SK-N-DZ (cell line): ENCODE measurements at places on chromosomes 11 and 22.

- peak; percentile 58 for DNase-seq
Observed at GRCh38 chr11:46529095-46529905, 64.5 kb downstream of the AMBRA1 start.

DNA sequence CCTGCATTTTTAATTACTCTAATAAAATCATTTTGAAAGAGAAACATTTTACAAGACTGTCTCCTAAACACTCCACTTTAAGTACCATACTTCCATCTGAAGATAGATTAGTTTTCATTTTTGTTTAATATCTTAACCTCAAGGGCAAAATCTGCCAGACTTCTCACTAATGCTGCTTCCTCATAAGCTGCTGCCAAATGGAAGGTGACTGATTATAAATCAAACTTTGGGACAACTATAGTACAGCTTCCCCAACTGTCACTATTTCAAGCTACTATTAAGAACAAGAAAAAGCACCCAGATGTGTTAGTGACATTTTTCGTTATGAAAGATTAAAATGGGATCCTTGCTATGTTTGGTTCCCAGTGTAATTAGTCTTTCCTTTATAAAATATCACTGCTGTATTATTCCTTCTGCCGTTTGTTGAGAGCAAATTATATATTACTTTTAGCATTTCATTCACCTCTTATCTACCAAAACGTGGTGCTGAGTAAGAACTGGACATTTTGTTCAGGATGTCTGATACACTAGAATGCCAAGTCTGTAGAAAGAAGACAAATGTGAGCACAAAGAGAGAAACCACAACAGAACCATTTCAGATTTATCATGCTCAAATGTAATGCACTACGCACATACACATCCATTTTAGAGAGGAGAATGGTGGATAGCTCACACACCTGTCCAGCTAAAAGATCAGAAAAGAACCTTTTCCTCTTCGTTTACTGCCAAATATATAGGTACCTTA lies 312.2 kb upstream of the C11orf87 start:
- DNase-seq = no peak

GRCh38 chr11:35477901-35478300 lies 47.5 kb downstream of the PAMR1 start:
- DNase-seq = no peak

DNA sequence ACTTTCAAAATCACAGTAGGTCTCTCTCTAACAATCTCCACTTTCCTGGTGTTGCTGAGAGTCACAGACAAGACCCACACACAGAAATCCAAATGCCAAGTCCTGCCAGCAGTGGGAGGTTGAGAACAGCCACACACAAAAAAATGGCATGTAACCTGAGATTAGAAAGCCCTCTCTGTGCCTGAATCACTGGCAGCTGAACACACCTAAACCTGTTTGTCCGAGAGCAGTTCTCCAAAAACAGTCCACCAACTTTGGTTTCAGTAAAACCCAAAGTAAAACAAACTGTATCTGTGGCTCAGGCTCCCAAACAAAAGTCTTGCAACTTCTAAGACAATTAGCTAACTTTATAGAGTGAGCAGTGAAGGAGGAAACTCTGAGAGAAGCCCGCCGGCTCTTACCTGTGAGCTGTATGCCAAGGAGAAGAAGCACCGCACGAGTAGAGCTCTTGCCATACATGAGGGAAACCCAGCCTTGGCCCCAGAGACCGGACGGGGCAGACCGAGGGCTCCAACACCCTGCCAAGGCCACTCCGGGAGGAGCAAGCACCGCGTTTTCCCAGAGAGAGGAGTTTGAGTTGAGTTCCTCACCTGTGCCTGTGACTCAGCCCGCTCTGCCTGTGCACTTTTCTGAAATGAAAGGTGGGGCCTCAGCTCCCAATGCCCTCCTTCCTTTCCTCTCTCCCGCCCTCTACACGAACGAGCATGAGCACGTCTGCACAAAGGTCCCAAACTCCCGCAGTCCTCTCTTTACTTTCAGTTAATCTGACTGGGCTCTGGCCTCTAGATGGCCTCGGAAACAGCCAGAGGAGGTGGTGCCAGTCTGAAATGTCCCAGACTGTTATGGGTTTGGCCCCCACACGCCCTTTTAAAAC lies at the start of gene MPZL2:
TSS of gene MPZL2 (minus strand) at position 603 of the 874 bp plus-strand sequence. CDS start at position 459, 144 bp downstream.
- no peak for DNase-seq

GRCh38 chr22:46934746-46935491 lies 172.5 kb downstream of the TBC1D22A start:
- no peak for DNase-seq

DNA sequence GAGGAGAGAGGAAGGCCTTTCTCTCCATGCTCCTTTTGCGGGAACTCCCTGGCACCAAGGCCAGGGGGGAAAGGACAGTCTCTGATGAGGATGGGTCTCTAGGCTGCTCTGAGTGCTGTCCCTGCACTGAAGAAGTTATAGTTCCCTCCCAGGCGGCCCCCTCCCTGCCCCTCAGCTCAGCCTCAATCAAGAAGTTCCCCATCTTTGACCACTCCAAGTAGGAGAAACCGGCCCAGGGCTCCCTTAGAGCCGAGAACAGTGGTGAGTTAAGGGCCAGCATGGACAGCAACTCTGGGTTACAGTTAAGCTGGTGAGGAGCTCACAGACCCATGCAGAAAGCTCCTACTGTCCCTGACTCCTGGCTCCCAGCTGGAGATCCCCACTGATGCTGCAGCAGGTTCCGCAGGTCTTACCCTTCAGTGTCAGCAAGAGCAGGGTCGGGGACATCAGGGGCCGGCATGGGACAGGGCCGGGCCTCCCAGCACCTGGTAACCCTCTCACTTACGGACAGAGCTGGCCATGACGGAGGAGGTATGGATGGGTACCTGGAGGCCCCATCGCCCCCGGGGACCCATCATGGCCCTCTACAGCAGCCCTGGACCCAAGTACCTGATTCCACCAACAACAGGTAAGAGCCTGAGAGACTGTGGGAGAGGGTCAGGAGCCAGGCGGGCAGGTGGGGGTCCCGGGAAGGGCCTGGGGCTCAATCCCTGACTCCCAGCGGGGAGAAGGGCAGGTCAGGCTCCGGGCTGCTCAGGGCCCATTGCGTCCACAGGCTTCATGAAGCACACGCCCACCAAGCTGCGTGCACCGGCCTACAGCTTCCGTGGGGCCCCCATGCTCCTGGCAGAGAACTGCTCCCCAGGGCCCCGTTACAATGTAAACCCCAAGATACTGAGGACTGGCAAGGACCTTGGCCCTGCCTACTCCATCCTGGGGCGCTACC lies 4.2 kb downstream of the SCGB1C1 start:
- no peak for DNase-seq

DNA sequence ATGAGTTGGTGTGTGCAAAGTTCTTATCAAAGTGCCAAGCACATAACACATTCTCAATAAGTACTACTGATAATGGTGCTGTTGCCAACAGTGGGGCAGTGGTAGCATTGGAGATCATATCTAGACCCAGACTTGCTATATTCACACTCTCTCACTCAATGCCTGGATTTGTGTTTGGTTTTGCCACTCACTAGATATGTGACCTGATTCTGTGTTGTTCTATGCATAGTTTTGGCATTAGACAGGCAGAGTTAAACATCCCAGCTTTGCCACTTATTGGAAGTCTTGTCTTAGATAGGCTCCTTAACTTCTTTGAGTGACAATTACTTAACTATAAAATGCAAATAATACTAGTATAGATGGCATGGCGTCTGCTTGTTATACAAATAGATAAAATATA lies 642.6 kb upstream of the CCDC179 start:
- no peak for DNase-seq

DNA sequence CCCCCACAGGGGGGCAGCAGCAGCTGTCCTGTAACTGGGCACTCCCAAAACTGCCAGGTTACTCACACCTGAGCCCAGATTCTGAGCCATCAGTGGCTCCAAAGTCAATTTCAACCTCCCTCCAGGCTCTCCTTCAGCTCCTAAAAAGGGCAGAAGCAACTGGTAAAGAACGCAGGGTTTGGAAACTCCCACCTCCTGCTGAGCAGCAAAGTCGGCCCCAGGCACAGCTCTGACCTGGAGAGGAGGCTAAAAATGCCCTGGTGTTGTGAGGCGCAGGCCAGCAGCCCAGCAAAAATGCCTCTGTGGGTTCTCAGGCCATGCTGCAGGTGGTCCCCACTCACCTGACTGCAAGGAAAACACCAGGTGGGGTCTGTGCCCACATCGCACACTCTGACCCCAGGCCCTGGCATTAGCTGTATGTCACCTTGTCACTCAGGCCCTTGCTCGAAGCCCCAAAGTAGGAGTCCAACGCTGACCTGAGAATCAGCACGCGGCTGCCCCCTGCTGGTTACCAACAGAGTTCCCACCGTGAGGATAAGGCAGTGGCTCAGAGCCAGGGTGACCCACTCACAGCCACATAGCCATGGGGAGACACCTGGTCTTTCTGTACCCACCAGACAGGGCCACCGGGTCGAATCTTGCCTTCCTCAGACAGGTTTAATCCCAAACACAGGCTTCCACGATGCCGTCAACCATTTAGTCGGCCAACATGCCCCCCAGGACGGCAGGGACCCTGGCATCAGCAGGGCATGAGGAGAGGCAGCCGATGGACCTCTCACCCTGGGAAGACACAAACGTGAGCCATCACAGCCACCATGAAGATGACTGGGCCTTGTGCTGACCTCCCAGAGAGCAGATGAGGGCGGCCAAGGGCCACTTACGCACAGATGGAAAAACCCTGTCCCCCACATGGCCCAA lies 11.1 kb downstream of the POLR3H start:
- DNase-seq = peak; percentile 60

DNA sequence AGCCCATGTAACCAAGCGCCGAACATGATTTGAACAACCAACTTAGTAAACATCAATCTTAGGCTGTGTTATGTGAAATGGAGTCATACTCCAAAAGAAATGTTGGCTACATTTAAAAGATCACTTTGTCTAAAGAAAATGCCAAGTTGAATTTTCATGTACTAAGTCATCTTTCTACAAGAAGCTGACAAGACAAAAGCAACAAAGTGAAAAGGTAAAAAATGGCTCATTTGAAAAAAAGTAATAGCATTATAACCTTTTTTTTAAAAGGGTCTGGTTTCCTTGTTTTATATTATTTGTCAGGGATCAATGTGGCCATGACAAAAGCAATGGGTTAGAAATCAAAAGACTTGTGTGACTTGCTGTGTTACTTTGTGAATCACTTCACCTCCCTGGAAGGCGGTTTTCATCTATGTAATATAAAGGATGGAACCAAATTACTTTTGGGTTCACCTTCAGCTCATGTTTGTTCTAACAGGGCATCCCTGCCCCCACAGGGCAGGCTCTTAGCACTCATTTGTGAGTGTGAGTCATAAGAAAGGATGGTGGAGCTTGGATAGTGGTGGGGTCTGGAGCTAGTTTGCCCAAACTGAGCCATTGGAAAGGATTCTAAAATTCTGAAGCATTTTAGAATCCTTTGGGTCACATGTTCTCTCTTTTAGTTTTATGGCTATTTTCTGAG lies 131.9 kb upstream of the MTMR2 start:
- DNase-seq = no peak

DNA sequence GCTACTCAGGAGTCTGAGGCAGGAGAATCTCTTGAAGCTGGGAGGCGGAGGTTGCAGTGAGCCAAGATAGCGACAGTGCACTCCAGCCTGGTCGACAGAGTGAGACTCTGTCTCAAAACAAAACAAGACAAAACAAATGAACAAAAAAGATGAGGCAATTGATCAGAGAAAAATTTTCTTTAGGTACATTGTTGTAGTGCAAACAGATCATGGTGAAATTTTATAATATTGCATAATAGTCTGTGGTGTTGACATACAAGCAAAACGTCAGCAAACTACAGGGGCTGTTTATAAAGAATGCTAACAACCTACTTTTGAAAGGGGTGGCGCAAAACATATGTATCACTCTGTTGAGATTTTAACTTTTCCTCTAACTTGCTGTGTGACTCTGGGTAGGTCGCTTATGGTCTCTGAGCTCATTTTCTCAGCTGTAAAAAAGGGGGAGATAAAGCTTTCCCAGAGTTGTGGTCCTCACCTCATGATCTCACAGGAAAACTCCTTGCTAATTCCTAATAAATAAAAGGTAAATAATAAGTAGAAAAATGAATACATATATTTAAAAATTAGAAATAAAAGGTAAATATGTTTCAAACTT lies 64.8 kb upstream of the NUP160 start:
- DNase-seq = no peak

GRCh38 chr11:127939000-127939399 lies 648.4 kb downstream of the ETS1 start:
- no peak for DNase-seq

DNA sequence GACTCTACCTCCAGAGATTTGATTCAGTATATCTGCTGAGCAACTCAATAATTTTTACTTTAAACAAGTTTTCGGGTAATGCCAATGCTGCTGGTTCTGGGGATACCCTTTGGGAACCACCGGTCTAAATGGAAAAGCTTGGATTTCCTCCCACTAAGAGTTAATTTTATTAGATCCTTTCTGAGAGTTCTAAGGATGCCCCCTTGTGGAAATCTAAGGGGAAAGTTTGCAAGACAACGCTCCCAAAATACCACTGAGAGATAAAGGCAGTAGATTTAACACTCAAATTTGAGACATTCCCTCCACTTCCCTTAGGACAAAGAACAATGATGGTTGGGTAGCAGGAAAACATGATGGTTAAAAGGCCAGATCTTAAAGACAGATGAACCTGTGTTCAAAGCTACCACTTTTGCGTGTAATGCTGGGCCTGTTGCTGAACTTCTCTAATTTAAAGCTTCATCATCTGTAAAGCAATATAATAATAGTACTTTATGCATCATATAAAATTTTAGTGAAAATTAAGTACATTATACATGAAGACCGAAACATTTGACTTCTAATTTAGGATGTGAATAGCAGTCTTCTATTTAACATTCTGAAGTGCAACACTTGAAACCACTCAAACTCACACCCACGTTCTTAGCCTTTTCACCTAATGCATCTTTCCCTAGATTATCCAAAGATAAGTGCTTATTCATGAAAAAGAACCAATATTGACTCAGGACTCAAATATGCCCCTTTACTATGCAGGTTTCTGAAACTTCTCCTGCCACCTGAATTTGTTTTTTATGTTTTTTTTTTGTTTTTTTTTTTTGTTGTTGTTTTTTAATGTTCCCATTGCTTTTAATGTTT lies 110.1 kb upstream of the LUZP2 start:
- peak; percentile 23 for DNase-seq

DNA sequence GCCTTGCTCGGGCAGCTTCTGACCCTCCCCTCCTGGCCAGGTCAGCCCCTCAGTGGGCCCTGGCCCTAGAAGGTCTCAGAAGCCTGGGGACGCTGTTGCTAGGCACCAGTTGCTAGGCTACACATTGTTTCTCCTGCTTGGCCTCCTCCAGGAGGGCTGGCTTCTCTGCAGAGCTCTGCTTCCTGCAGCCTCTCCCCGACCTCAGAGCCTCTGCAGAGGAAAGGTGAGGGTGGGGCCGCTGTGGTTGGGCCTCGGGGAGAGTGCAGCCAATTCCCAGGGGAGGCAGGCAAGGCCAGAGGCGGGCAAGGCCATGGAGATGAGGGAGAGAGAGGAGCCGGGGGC lies 27.6 kb upstream of the LRRC10B start:
- DNase-seq = peak; percentile 73
